ENCODE measurements at places on chromosomes 16 and 17. TPM values are rescaled to one million over a fixed set of nuclear protein-coding genes. Genes with fewer than 3 reads are reported as not detected.

The C16orf86 gene
- total RNA-seq: 3.0 TPM

The DOC2B gene
- 4.5 TPM for total RNA-seq

The RAPGEFL1 gene
- 2.1 TPM for total RNA-seq

The SALL1 gene
- 0.08 TPM for total RNA-seq

The PABPN1L gene
- not detected for total RNA-seq

The CDRT15 gene
- not detected for total RNA-seq

The PRSS22 gene
- not detected for total RNA-seq

The PIK3R6 gene
- total RNA-seq: 0.78 TPM

The ABCC11 gene
- total RNA-seq: not detected

The SLC13A2 gene
- not detected for total RNA-seq

The MILR1 gene
- total RNA-seq: 3.8 TPM

The ZP2 gene
- not detected for total RNA-seq
